ENCODE measurements at places on chromosomes 1 and 21.

DNA sequence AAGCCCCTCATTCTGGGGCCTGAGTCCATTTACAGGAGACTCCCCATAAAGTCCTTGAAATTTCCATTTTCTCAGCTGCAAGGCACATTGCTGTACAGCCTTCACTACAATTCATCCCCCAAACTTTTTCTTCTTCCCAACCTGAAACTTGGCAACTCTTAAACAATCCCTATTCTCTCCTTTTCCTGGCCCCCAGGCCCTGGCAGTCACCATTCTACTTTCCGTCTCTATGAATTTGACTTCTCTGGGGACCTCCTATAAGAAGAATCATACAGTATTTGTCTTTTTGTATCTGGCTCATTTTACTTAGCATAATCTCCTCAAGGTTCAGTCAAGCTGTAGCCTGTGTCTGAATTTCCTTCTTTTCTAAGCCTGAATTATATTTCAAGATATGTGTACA, 332.9 kb downstream of the PCP4 start:
- no peak for DNase-seq

GRCh38 chr1:43524804-43525203, 5.9 kb upstream of the PTPRF start:
- no peak for DNase-seq

GRCh38 chr1:247468481-247469140, 10.7 kb upstream of the OR2B11 start:
- DNase-seq = no peak

- DNase-seq = no peak
Observed at GRCh38 chr1:93556291-93556690, 108.4 kb downstream of the FNBP1L start.

DNA sequence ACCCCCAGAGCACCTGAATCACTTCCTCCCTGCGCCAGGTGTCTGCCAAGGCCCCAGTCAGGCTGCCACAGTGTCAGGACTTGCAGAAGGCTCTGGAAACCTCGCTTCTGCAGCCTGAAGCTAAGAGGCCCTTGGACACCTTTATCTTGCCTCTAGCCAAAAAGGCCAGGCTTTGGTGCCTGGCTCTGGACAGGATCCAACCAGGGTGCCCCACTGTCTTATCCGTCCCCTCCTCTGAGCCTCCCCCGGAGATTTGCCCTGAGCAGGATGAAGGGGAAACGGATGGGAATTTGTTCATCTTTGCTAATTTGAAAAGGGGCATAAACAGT, 12.8 kb upstream of the CLSTN1 start:
- DNase-seq = no peak

DNA sequence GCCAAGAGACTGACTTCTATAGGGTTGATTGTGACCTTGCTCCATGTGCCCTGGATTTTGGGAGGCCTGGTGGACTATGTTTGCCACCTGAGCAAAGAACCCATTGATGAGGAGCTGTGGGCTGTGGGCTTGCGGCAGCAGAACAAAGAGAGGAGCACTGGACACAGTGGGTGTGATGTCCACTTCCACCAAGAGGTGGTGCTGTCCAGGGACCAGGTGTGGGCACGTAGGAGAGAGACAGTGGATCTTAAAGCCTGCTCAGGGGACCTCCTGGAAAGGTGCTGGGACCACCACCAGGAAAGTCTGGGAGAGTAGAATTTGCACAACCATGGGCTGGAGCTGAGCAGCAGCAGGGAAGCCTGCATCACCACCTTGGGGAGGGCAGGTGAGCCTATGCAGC, 106.7 kb upstream of the ETS2 start:
- DNase-seq = no peak

- DNase-seq = no peak
Observed at GRCh38 chr1:1907098-1907736, 7.8 kb upstream of the CALML6 start.

GRCh38 chr1:11948822-11949458, 14.4 kb downstream of the PLOD1 start:
- DNase-seq = no peak

DNA sequence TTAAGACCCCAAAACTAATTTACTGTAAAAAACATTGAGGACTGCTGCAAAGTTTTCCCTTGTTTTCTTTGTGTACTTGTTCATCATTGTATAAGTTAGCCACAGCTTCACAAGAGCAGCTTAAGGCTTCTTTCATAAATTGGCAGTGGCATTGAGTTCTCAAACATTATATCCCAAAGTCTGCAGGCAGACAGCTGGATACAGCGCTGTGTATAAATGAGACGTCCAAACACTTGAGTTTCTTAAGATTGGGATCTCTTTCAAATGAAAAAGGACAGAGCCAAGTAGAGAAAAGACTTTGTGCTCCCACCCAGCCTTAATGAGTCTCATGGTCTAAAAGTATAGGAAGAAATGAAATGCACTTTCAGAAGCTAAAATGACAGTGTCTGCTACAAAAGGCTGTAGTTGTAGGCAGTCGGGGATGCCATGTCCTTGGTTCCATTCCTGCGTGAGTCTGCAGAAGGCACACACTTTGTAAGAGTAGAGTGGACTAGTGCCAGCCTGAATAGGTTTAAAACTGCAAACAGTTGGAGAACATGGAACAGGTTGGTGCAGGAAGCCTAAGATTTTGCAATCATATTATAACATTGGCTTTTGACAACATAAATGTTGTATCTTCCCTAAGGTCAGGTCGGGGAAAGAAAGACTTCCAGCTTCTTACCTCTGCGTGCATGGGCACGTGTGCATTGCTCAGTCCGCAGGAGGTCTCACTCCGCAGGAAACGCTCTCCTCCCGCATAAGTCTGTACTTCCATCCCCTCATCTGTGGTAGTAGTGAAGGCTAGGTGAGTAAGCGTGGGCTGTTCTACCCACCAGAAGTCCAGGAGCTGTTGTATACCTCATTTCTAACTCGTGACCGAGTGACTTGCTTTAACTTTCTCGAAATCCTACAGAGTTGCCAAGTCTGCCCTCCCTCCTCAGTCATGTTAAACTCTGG, 94.4 kb downstream of the CD247 start:
- no peak for DNase-seq

DNA sequence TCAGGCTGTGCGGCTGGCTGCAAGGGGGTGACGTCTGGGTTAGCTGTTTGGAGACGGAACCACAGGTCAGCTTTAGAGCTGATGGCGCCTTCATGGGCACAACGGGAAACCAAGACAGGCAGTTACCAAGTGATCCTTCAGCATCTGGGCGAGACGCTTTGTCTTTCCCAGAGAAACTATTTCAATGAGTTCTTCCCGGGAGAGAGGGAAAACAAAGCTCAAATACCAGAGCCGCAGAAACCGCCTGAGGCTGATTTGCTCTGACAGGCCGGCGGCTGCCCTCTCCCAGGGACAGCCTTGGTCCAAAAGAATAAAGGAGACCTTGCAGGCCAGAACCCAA, 76.5 kb downstream of the CD58 start:
- DNase-seq = no peak

- no peak for DNase-seq
Observed at GRCh38 chr1:15771836-15772515, 13.4 kb downstream of the FBLIM1 start.

GRCh38 chr1:96538111-96538641, 183.4 kb upstream of the PTBP2 start:
- DNase-seq = no peak

GRCh38 chr1:48966583-48966982, 189.9 kb upstream of the BEND5 start:
- DNase-seq = no peak

GRCh38 chr1:14775434-14775833, 176.9 kb downstream of the KAZN start:
- DNase-seq = no peak

DNA sequence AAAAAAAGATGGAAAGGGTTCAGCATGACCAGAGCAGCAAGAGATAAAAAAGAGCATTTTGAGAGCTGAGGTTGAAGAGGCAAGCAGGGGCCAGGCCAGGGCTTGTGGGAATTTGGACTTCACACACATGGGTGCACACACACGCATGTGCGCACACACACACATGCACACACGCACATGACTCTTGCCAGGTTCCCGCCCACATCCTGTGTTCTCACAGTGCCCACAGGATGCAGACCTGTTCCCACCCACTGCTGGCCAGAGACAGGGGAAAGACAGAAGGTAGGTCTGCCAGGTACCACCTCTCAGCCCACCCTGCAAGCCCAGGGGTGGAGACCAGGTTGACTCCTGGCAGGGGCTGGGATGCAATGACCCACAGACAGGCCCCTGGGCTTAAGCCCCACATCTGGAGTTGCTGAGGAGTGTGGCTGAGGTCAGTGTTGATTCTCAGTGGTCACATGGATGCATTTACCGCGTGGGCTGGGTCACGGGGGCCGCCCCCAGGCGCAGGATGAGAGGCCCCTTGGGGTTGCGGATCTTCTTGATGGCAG, 4.4 kb downstream of the COL16A1 start:
- DNase-seq = no peak

DNA sequence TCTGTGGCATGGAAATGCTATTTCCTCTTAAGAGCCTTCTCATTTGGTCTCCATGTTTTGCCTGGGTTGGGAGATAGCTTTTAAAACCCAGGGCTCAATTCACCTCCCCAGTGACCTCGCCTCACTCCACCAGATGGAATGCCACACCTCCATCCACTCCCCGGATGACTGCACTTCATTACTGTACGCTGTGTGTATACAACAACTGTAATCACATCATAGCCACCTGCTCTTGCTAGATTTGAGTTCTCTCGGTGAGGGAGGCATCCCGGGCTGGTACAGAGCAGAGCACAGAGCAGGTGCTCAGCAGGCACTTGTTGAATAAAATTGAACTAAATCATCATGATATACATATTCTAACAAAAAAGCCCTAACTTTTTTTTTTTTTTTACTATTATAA, 26.0 kb downstream of the SDE2 start:
- no peak for DNase-seq

GRCh38 chr1:6073480-6074053, 27.9 kb downstream of the KCNAB2 start:
- no peak for DNase-seq

DNA sequence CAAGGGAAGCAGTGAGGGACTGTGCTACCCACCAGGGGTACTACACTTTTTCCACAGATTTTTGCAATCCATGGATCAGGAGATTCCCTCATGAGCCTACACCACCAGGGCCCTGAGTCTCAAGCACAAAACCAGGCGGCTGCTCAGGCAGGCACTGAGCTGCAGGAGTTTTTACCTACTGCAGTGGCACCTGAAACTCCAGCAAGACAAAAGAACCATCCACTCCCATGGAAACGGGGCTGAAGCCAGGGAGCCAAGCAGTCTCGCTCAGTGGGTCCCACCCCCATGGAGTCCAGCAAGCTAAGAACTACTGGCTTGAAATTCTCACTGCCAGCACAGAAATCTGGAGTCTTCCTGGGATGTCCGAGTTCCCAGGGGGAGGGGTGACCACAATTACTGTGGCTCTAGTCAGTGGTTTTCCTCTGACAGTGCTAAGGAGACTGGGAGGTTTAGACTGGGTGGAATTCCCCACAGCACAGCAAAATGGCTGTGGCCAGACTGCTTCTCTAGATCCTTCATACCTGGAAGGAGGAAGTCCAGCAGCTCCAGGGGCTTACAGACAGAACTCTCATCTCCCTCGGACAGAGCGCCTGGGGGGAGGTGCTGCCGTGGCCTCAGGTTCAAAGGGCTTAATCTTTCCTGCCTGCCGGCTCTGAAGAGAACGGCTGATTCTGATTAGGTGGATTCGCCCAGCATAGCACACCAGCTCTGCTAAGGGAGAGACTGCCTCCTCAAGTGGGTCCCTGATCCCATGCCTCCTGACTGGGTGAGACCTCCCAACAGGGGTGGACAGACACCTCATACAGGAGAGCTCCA, 437.8 kb downstream of the LTN1 start:
- no peak for DNase-seq

GRCh38 chr1:23366146-23366545, 3.5 kb downstream of the ZNF436 start:
- no peak for DNase-seq

GRCh38 chr1:20538227-20538626, 14.1 kb upstream of the FAM43B start:
- DNase-seq = no peak

DNA sequence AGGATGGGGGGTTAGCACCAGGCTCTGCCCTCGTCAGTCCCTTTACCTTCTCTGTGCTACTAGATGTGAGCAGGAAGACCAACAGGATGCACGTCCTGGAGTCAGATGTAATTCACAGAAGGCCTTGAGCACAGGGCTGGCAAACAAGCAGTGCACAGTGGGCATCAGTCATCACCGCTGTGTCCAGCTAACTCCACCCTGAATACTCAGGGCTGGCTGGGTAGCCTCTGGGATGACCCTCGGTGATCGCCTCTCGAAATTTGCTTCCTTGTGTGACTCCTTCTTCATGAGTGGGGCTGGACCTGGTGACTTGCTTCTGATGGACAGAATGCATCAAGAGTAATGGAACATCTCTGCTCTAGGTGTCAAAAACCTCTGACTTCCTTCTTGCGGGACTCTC, 92.2 kb upstream of the TMPRSS2 start:
- DNase-seq = no peak

DNA sequence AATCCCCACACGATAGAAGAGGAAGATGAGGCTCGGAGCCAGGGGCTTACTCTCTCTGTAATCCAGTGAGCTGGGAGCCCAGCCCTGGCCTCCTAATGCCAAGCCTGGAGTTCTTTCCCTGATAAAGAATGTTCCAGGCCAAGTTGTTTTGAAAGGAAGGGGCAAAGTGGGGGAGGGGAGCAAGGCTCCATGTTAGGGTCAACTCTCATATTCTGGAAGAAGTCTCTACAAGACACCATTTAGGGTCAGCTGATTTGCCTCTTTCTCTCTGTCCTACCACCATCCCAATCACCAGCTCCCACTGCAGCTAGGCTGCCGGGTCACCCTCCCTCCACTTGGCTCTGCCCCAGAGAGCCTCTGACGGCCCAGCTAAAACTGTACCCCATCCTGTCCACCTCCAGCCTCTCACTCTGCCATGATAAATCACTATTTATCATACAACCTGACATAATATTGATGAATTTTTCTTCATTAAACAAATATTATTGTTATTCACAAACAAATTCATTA, 95.0 kb downstream of the GLIS1 start:
- DNase-seq = no peak

- no peak for DNase-seq
Observed at GRCh38 chr1:241217516-241217915, 139.5 kb downstream of the RGS7 start.

DNA sequence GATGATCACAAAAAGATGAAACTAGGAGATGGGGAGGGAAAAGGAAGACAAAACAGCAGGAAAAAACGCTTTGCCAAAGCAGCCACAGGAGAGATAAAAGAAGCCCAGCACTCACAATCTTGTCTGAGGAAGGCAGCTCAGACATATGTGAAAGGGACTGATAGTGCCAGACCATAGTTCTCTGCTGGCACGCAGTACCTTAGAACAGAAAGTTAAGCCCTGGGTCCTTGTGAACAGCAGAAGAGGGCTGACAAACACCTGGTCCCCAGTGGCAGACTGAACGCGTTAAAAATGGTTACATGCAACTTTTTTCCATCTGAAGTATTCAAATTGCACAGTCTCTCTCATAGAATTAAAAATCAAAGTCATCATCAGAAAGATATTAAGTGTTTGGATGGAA, 433.2 kb upstream of the ADAMTS5 start:
- DNase-seq = no peak

- no peak for DNase-seq
Observed at GRCh38 chr1:214075305-214075998, 87.7 kb downstream of the PROX1 start.

Data from stimulated activated CD8-positive, alpha-beta memory T cell treated with anti-CD3 and anti-CD28 coated beads, Interleukin-4, amount 100 ng/mL, for 1 hour (primary cell).